NCI-H774 (cell line): ENCODE measurements at places on chromosomes 7 and 10.

- DNase-seq = no peak
These were observed 58.4 kb downstream of the ZNF467 start for GRCh38 chr7:149714910-149715471.

GRCh38 chr10:44051584-44052385 lies 333.1 kb downstream of the CXCL12 start:
- DNase-seq = no peak

- DNase-seq = no peak
These were observed 25.2 kb upstream of the PRR15 start for GRCh38 chr7:29538389-29538788.

DNA sequence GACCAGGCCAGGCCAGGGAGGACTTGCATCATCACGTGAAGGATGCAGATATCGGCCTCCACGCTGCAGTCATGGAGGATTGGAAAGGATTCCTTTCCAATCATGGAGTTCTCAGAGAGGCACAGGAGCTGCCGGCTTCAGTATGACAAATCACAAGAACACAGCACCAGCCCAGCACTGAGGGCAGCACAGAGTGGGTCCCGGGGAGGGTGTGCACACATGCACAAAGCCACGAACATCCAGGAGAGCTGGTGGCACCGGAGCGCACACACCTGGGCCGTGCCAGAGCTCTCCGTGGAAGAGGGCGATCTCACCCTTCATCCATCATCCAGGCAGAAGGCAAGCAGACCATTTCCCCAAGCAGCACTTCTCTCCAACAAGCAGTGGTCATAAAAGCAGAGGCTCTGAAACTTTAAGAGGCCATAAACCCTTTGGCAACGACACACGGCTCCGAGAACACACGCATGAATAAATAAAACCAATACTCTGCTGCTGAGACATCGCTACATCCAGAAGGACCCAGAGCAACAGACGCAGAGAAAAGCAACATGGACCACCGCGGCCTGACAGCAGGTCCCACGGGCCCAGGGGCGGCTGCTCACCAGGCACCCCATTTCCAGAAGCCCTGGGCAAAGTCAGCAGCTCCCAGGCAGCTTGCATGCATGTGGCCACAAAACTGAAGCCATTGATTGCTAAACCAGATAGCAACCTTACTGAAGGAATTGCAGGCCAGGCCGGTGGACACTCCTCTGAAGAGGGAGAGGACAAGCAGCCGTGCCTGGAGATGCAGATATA lies 180.8 kb downstream of the USP6NL start:
- DNase-seq = no peak

- peak; percentile 20 for DNase-seq
These were observed 116.0 kb upstream of the PDLIM1 start for GRCh38 chr10:95406651-95407280.

- DNase-seq = no peak
These were observed 4.4 kb upstream of the GRK5 start for GRCh38 chr10:119203006-119203405.

GRCh38 chr7:7175075-7175695 lies 7.2 kb upstream of the C1GALT1 start:
- no peak for DNase-seq

DNA sequence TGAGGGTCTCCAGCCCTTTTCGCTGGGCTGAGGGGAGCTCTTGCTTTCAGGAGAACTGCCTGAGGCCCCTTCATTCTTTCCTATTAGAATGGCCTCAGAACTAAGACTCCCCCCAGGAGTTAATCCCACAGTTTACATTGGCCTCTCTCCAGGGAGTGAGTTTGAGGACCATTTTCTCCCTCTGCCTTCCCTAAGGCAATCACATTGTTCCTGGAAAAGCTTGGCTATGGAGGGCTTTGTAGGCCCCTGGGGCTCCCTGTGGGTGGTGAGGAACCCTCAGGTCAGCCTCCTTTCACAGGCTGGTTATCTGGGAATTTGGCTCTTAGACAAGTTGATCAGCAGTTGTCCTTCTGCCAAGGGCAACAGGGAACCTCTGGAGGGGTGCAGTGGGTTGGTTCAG lies 343.7 kb downstream of the RPS24 start:
- DNase-seq = no peak

DNA sequence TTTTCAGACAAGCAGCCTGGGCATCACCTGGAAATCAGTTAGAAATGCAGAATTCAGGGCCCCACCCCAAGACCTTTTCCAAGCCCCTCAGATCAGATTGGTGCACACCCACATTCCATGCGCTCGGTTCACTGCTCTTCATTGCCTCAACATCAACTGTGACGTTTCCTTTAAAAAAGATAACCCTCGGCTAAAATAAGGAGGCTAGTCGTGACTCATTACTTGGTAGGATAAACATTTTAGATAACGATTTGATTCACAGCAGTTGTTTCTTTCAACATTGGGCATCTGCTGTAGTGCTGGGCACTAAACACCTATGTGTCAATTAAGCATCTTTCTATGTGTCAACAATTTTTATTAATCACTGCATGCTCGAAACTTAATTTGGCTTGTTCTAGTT lies 191.1 kb upstream of the LRGUK start:
- no peak for DNase-seq

DNA sequence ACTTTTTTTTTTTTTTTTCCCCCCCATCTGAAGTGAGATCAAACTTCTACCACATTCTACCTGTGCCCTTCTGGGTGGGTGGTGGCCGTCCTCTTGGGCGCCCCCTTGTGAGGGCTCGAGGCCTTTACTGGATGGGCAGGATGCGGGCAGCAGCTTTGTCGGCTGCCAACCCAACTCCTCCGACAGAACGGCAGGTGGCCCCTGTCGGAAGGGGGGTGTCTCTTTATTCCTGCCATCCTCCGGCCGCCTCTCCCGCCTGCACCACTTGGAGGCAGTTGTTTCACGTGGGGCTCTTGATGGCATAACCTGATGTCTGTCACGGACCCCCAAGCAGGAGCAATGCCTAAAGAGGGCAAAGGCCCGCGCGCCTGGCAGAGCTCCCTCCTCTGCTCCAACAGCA lies 31.0 kb downstream of the AMZ1 start:
- DNase-seq = no peak

DNA sequence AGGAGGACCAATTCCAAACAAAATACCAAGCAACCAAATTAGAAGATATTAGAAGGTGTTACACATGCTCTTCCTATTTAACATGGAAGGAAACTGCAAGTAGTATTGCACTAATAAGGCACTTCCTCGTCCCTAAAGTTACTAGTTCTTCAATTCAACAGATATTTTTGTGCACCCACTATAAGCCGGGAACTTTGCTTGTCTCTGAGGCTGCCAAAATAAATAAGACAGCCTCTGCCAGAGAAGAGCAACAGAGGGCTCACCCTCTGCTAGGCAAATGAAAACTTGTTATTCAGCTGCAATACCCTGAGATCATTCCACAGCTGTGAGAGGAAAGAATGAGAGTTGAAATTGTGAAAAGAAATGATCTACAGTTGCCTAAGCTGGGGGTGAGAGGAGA lies 37.4 kb upstream of the GSAP start:
- no peak for DNase-seq

DNA sequence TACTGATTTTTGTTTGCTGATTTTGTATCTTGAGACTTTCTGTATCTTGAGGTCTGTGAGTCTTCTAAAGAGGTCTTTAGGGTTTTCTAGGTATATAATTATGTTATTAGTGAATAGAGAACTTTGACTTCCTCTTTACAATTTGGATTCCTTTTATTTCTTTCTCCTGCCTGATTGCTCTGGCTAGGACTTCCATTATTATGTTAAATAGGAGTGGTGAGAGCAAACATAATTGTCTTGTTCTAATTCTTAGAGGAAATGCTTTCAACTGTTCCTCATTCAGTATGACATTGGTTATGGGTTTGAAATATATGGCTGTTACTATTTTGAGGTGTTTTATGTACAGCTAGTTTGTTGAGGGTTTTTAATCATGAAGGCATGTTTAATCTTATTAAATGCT lies 308.0 kb upstream of the TEX47 start:
- no peak for DNase-seq

GRCh38 chr7:134618756-134619530 lies 27.7 kb upstream of the BPGM start:
- no peak for DNase-seq

- DNase-seq = no peak
These were observed 1.8 kb downstream of the KLLN start for GRCh38 chr10:87861566-87861952.

DNA sequence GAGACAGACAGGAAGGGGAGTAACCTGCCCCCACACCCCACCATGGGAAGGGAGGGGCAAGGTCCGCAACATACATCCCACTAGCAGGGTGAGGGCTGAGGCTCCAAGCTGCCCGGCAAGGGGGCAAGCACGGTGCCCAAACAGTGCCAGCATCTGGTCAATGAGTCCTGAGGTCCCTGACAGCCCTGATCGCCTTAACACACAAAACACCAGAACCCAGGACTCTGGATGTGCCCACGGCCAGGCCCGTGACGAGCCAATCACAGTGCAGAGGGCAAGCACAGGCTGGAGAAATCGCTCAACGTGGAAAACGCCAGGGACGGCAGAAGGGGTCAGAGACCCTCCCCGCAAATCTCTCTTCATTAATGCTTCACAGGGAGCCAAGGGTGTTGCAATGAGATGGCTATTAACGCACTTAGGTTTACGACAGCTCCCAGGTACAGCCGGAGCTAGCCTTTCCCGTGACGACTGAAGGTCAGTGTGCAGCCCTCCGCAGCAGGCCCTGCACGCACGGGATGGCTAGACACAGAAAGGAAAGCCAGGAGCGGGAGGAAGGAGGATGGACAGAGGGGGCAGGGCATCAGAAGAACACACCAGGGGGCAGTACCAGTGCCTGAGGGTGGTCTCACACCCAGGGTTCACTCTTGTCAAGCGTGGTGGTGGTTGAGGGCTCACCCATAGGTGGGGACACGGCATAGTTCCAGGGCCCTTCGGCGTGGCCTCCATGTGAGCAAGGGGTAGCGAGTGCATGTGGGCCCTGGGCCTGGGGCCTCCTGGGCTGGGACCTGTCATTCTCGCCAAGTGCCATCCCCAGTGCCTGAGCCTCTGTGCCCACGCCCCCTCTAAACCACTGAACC lies 220.5 kb downstream of the MAD1L1 start:
- DNase-seq = no peak

DNA sequence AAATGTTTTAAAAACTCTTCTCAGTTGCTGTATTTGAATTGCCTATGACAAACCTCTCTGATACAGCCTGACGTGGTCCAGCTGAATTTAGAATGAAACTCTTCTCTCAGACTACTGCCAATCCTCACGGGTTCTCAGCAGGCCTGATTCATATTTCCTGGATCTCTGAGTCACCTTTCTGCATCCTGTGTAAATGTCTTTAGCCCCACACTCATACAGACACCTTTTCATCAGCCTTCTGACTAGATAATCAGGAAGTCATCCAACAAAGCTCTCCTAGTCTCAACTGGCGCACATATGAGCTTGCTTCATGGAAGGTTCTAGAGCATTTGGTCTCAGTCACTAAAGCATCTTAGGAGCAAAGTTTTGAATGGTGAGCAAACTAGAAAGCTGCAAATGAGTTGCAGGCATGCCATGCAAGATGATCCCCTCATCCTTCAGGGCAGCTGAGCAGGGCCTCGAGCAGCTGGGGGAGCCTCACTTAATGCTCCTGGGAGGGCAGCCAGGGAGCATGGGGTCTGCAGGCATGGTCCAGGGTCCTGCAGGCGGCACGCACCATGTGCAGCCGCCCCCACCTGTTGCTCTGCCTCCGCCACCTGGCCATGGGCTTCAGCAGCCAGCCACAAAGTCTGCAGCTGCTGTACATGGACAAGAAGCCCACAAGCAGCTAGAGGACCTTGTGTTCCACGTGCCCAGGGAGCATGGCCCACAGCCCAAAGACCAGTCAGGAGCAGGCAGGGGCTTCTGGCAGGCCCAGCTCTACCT lies 182.8 kb downstream of the ARHGAP12 start:
- no peak for DNase-seq

DNA sequence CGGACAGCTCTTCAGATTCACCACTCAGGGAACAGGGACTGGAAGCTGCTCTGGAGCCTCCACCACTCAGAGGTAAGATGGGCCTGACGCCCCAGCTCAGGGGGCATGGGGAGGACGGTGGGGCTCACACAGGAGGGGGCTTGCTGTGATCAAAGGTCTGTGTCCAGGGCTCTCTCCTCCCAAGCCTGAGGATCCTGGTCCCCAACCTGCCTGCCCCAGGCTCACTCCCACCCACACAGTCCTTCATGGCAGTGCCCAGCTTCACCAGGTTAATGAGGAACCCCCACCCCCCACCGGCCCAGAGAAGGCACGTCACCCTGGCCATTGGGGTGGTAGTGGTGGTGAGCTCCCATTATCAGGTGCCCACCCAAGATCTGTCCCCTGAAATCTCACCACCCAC lies 926.7 kb upstream of the ZNF722 start:
- DNase-seq = no peak

- no peak for DNase-seq
These were observed 140.6 kb downstream of the KCNMA1 start for GRCh38 chr10:77496941-77497420.

GRCh38 chr10:44990302-44990655 lies 10.4 kb upstream of the ZNF22 start:
- no peak for DNase-seq

- DNase-seq = no peak
These were observed 3.7 kb downstream of the VIM start for GRCh38 chr10:17231788-17232187.

GRCh38 chr7:122006687-122007086 lies 133.7 kb downstream of the PTPRZ1 start:
- DNase-seq = no peak

GRCh38 chr7:24503506-24503905 lies 69.7 kb upstream of the PALS2 start:
- no peak for DNase-seq

DNA sequence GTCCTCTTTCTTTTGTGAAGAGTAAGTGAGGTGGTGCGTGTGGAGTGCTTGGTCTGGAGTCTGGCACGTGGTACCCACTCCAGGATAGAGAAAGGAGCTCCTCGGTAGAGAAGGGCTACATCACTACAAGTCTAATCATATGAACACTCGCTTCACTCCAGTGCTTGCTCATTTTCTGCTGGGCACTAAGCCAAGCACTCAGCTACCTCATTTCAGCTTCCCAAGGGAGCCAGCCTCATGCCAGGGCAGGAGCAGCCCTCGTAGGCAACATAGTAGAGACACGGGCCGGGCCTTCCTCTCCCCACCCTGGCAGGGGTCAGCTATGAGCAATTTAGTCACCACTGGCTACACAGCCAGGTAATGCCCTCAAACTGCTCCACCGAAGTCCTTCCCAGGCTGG lies 11.4 kb upstream of the HSPA12A start:
- no peak for DNase-seq

DNA sequence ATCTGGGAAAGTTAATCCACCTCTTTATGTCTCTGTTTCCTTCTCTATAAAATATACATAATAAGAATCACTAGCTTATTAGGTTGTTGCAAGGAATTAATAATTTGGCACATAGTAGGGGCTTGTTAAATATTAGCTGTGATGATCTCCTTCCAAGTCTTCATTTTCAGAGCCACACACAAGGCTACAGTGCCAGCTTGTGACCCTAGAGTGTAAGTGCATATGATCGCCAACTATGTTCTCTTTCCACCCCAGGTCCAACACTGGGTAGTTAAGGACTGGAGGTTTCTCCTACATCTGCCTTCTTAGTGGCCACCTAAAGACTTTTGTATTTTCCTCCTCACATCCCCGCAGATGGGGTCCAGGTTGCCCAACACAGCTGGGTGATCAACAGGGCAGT lies 17.9 kb upstream of the ACSM6 start:
- no peak for DNase-seq
